ENCODE measurements at places on chromosomes 11 and 22. TPM values are rescaled to one million over a fixed set of nuclear protein-coding genes. Genes with fewer than 3 reads are reported as not detected.

DNA sequence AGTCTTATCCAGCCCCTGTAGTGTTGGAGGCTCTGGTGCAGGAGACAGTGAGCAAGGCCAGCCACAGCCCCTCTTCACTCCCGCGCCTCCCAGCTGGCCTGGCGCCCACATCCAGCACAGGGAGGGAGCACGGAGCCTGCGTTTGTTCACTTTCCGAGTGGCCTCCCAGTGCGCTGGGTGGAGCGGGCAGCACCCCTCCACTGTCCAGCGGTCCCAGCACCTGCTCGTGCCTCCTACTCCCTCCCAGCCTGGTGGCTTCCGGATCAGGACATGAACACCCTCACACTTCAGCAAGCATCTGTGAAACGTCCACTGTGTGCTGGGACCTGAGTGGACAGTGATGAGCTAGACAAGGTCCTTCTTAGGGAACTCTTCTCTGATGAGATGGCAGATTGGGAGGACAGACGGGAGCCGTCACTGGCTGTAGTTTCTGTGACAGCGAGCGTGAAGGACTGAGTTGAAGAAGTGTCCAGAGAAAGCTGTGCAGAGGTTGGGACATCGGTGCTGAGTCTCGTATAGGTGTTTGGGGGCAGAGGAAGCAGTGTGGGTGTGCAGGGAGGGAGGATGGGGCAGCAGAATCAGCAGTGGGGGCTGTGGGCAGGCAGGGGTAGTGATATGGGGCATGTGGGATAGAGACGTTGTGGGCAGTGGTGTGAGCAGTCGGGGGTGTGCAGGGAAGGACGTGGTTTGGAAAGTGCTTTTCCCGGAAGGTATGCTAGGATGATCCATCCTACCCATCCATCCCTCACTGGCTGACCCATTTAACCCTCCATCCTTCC is 256.8 kb downstream of the TBC1D22A start:
- no peak for DNase-seq
- no peak overlapping the region for H3K27ac ChIP-seq
- H3K4me1 ChIP-seq, result no peaks in the 10 kb centered on the region
- no peak overlapping the region for H3K4me3 ChIP-seq

DNA sequence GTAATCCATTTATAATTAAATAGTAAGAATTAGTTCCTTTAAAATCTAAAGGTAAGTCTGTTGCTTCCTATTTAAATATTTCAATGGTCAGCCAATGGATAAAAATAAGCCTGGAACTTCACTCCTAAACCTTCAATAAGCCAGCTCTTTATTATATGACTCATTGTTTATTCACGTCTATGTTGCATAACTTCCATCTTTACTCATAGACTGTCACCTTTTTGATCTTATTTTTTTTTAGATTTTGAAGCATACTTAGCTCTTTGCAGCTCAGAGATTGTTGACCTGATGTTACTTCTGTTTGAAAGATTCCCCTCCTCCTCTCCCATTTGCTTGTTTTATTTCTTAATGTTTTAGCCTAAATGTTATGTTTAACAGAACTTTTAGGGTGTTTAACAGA is 1571.2 kb upstream of the RAG2 start:
- H3K27ac ChIP-seq, result no peak overlapping the region
- peaks cover 6% of the 10 kb centered on the region for H3K36me3 ChIP-seq
- H3K4me3 ChIP-seq, result no peak overlapping the region
- peak; percentile 69 for DNase-seq

DNA sequence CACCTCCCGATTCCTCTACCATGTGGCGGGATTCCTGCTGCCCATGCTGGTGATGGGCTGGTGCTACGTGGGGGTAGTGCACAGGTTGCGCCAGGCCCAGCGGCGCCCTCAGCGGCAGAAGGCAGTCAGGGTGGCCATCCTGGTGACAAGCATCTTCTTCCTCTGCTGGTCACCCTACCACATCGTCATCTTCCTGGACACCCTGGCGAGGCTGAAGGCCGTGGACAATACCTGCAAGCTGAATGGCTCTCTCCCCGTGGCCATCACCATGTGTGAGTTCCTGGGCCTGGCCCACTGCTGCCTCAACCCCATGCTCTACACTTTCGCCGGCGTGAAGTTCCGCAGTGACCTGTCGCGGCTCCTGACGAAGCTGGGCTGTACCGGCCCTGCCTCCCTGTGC is 10.5 kb downstream of the CXCR5 start:
- no peak for DNase-seq
- H3K36me3 ChIP-seq, result peaks cover 57% of the 10 kb centered on the region
- H3K4me1 ChIP-seq, result peaks cover 17% of the 10 kb centered on the region
- H3K27ac ChIP-seq, result no peak overlapping the region

The MS4A3 gene
- not detected for total RNA-seq

The TBX1 gene
- not detected for total RNA-seq

The PARVA gene
- total RNA-seq, result 36.7 TPM

The H19 gene
- 61.0 TPM for total RNA-seq

The CELSR1 gene
- total RNA-seq, result 69.2 TPM
